ENCODE measurements at places on chromosomes 3 and 15.

GRCh38 chr3:155079746-155080487, at the start of gene MME:
Gene MME (plus strand): TSS chr3:155080319. CDS start chr3:155084168, 3,849 bp downstream.
- peak; percentile 27 for DNase-seq

DNA sequence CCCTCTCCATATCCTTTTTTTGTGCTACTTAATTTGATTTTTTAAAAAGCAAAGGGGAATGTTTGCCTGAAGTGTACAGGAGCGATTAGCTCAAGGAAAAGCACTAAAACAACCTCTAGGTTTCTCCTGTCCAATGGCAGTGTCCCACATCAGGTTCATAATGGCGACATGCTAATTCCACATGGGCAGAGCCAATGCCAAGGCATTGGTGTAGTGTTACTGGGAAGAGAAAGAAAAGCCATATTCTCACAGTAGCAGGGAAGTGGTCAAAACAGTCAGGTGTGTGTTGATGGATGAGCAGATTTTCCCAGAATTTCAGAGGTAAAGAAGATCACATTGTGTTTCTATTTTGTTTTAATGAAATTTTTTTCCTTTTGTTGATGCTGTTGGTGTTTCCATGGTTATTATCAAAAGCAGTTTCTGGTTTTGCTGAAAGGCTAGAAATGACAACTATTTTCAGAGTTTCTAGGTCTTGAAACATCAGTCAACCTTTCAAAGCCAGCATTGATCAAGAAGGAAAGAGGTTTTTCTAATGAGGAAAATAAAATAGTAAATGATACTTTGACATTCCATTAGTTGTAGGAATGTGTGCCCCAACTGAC, 65.2 kb downstream of the FNDC3B start:
- DNase-seq: peak; percentile 46

GRCh38 chr15:33068511-33068990, 126.0 kb downstream of the FMN1 start:
- DNase-seq: peak; percentile 84

DNA sequence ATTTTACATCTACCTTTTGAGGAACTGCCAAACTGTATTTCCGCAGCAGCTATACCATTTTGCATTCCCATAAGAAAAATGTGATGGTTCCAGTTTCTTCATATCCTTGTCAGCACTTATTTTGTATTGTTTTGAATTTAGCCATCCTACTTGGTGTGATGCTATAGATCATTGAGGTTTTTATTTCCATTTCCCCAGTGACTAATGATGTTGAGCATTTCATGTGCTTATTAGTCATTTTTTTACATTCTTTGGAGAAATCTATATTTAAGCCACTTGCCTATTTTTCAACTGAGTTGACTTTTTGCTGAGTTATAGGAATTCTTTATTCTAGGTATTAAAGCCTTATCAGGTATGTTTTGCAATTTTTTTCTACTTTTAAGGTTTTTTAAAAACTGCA, 347.6 kb upstream of the RARB start:
- DNase-seq: no peak

DNA sequence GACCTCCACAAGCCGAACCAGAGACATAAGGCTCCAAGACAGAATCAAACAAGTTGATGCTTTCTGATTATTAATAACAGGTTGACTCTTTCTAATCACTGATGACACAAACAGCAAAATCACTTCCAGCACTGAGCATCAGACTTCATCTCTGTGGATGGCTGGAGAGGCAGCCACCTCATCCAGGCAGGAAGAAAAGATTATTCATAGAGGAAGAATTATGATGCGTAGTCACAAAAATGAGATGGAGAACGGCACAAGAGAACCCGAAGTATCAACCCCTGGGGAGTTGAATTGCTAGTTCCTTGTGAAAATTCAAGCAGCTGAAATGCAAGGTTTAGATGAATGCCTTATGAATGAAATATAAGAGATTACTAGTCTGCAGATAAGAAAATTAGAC, 49.9 kb upstream of the LMCD1 start:
- DNase-seq: no peak

DNA sequence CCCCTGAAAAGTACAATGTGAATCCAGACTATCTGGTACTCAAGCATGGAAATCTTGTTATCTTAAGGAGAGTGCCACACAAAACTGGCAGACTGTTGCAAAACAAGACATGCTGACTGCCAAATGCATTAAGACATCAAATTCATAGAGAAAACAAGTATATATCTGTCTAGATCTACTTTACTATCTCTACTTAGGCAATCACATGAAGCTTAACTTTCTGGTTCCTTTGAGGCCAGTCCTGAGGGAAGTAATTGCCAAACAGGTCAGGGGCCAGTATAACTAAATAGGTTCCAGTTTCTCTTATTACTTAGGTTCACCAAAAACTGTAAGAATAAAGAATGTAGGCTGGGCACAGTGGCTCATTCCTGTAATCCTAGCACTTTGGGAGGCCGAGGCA, 15.9 kb upstream of the SLC4A7 start:
- DNase-seq: no peak

- no peak for DNase-seq
Measured at GRCh38 chr3:42205800-42206514, 60.0 kb downstream of the CCK start.

GRCh38 chr3:56251343-56251945, 216.8 kb downstream of the ERC2 start:
- DNase-seq: peak; percentile 8

- no peak for DNase-seq
Measured at GRCh38 chr3:126013751-126014156, 44.8 kb downstream of the ROPN1B start.
